ENCODE measurements at places on chromosomes 16 and 17.

GRCh38 chr17:29243792-29244191 is 2.9 kb upstream of the CRYBA1 start:
- no peak for DNase-seq

- DNase-seq, result no peak
Measured at GRCh38 chr16:3548445-3548844, 28.8 kb downstream of the NLRC3 start.

- no peak for DNase-seq
Measured at GRCh38 chr17:46935658-46936266, 12.8 kb downstream of the GOSR2 start.

DNA sequence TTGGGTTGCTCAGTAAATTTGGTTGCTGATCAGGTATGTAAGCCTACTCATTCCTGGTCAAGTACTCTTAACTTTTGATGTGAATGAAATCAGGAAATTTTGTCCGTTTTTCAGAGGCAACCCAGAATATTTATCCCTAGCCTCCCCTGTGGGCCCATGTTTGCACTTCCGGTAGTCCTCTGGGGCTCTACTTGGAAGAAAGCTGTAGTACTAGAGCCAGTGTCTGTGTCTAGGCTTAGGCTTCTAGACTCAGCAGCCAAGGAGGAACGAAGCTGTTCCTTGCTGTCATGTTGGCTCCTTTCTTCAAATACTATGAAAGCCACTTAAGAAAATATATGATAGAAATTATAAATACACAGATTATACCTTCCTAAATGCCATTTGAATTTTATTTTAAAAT is 21.2 kb downstream of the ESRP2 start:
- DNase-seq, result no peak

- DNase-seq, result no peak
Measured at GRCh38 chr16:87580855-87581261, 21.4 kb upstream of the JPH3 start.

GRCh38 chr16:19112099-19112407 is 1.7 kb upstream of the ITPRIPL2 start:
- no peak for DNase-seq

- no peak for DNase-seq
Measured at GRCh38 chr17:1271030-1271423, 783 bp downstream of the BHLHA9 start.

DNA sequence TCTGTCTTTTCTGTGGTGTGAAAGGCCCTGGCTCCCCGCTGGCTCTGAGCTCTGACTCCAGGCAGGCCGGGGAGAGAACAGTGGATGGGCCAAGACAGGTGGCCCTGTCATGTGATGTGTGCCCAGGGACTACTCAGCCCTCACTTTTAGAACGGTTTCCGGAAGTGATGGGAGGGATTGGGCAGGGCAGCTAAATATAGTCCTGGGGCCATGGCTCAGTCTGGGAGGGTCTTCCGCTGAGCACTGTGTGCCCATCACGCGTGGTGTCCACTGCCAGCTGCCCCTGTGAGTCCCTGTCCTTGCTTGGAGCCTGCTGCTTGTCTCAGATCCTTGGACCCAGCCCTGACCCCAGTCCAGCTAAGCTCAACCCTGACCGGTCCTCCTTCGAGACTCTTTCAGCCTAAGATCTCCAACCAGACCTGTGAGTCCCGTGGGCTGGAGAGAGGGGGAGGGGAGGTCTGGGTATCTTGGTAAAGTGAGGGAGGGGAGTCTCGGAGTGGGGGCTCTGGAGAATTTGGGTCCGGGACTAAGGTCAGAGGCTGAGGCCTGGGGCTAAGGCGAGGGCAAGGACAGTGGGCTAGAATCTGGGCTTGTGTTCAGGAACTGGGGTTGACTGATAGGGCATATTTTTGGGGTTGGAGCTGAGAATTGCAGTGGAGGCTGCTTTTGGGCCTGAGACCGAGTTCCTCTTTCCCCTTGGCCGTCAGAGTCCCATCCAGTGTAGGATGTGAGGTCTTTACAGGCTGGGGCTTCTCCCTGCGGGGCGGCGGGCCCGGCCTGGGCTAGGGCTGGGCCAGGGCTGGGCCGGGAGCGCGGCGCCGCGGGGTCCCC is at the start of gene TRIM72:
TSS of gene TRIM72 (plus strand) at position 243 of the 831 bp plus-strand sequence. CDS start 620 bp downstream, outside the sequence.
- DNase-seq, result no peak

- DNase-seq, result no peak
Measured at GRCh38 chr17:1969712-1970111, 55.4 kb downstream of the RTN4RL1 start.

DNA sequence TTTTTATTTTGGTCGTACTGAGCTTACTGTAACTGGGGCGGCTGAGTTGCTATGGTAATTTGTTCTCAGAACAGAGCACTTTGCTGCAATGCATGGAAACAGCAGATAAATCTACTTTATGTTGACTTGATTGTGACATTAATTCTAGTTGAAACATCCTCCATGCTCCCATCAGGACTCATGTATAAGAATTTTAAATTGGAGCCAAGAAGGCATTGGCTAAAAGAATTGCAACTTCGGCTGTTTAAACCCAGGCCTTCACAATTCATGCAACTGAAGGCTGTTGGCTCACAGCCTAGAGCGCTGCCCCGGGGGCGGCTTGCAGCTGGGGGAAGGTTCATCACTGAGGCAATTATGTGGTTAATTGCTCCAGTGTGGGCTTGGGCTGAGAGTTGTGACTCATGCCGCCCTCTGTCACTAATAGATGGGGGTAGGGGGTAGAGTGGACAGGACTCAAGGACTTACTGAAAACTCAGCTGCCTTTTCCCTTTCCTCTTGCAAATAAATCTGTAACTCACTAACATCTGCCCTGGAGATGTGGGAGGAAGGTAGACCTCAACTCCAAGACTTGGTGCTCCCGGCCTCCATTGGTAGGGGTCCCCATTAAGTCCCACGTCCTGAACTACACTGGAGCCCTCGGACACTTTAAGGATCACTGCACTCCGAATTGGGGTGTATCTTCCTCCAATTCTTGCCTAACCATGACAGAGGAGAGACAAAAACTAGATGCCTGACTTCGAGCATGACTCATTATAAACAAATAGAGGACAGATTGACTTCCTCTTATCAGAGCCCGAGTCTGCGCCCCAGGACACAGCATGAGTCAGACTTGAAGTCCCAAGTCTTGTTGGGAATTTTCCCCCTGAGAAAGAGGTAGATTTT is 37.5 kb downstream of the ERCC4 start:
- no peak for DNase-seq

DNA sequence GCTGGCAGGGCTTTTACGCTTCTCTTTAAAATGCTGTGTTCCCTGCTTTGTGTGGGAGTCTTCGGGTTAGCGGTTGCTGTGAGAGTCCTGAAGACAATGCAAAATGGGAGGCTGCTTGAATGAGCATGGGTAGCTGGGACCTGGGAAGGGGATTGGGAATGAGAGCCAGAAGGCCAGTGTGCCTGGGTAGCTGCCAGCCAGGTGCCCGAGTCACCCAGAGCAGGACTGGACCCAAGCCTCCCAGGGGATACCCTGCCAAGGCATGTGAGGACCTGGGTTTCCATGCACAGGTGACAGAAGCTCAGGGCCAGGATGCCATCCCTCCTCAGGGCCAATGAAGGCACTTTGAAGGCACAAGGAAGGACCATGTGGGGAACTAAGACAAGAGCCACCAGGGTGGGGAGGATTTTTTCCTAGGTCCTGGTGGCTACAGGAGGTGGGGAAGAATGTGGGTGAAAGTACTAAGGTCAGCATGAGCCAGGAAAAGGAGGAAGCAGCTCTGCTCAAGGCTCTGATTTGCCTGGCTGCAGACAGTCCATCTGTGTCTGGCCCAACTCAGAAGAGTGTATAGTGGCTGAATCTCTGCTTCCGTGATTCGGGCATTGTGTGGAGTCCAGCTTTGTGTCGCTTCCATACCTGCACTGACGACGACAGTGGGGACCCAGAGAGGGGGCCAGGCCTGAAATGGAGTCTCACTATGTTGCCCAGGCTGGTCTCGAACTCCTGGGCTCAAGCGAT is 20.5 kb downstream of the TMEM94 start:
- DNase-seq, result no peak
